ENCODE measurements at places on chromosomes 4 and X.
A peak's percentile ranks its signal among the peaks of the same experiment; 100 is the strongest.

GRCh38 chr4:184994010-184994622 is 24.2 kb upstream of the HELT start:
- DNase-seq = no peak

DNA sequence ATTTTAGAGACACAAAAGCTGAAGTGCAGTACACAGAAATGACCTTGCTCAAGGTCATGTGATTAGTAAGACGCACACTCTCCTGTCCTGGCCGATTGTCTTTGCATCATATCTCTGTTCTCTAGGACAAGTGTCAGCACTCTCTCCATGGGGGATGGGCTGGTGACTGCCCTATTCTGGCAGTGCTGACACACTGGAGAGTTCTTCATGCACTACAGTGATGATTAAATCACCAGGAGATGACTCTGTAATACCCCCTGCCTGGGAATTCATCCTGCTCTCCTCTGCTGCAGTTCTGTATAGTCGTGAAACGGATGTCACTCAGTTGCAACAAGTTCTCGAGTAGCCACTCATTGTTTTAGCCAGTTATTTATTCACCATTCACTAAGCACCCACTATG is 5.3 kb upstream of the SHISA3 start:
- no peak for DNase-seq

DNA sequence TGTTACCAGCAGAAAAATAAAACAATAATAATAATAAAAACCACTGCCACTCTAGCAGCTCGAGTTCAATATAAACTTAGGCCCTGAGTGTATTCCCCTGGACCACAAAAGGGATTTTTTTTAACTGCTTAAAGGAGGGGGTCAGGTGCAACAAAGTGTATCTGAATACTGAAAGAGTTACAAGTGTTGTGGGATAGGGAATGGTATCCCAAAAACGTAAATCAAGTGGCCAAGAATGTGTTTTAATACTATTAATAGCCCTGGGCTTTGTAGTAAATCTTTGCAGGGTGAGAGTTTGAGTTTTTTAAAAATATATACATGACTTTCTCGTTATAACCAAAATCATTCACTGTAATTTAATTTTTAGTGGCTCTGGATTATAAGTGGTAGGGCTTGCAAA is 860.1 kb upstream of the INTU start:
- no peak for DNase-seq

DNA sequence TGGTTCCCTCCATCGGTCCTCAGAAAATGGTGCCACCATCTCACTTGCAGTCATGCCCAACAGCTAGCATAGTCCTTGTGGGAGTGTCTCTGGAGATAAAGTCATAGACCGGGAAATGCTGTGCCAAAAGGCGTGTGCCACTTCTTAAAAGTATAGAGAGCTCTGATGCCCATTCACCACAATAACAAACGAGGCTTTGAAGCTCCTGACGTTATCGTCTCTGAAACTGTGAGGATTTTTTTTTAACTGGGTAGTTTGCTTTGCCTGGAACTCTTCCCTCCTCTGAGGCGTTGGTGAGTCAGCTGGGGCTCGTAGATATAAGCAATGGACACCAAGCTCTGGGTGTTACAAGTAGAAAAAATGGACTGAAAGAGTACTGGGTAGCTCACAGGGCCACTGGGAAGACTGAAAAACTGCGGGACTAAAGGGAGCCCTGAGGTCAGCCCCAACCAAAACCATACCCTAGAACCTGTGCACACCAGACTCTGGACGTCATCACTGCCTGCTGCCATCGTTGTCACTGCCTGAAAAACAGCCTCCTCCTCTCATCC is 89.4 kb upstream of the TRIM2 start:
- peak; percentile 75 for DNase-seq

DNA sequence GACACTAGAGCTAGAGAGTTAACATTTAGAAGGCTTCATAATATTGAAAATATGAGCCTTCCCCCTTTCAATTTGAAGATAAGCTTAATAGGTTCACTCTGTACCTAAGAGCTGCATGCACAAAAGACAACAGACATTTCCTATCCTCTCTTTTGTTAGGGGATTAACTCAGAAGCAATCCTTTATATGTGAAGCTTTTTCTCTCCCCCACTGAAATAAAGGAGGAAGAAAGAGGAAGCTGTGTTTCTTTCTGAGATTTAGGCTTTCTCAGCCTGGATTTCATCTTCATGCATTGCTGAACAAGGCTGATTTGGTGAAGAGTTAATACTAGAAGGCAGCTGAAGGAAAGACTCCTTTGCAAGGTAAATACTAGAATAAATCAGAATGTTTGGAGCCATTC is 21.0 kb upstream of the CABS1 start:
- DNase-seq = no peak

- no peak for DNase-seq
Measured at GRCh38 chrX:100663642-100664041, 19.6 kb downstream of the SRPX2 start.

All from CD4-positive, alpha-beta T cell treated with Interferon alpha-2 for 1 hour (primary cell).